ENCODE measurements at places on chromosomes 3 and 15.

DNA sequence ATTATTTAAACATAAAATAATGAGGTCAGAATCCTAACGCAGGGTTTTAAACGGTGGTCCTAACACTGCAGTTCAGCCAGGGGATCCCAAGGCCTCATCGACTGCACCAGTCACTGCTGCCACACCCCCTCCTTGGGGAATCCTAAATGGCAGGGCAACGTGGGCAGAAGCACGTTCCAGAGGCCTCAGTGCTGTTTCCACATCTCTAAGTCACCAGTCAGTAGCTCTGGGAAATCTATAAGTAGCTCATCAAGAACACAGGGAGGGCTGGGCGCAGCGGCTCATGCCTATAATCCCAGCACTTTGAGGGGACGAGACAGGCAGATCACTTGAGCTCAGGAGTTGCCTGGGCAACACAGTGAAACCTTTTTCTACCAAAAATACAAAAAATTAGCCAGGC lies 47.5 kb downstream of the PRTG start:
- DNase-seq = no peak

GRCh38 chr15:67024314-67024997 lies 40.9 kb upstream of the SMAD3 start:
- no peak for DNase-seq

DNA sequence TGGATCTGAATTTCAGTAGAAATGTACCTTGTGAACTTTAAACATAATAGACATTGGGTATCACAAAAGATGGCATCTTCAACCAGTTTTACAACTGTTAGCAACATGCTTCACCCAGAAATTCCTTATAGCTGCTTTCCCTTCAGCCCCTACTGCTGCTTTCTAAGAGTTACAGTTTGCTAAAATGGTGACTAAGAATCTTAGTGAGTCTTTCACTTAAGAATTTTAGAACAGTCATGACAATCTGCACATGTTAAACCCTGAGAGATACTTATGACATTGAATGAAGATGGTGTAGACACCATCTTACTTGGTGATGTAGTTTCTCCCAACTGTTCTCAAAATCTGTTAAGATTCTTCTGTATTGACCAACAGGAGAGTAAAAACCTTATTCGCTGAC lies 129.7 kb upstream of the UBE2E1 start:
- no peak for DNase-seq

DNA sequence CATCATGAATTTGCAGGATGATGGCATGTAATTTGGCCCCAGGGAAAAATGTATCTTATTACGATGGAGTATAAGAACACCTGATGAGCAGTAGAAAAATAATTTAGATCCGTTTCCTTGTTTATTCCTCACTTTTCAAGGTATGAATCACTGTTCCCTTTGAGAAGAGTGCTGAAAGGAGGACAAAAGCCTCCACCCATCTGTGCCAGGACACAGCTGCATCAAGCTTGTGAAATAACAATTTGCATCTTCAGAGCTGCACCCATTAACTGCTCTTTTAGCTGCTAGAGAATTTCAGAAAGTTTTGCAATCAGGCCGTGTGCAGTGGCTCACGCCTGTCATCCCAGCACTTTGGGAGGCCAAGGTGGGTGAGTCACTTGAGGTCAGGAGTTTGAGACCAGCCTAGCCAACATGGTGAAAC lies 9.6 kb downstream of the CLDND1 start:
- DNase-seq = no peak

DNA sequence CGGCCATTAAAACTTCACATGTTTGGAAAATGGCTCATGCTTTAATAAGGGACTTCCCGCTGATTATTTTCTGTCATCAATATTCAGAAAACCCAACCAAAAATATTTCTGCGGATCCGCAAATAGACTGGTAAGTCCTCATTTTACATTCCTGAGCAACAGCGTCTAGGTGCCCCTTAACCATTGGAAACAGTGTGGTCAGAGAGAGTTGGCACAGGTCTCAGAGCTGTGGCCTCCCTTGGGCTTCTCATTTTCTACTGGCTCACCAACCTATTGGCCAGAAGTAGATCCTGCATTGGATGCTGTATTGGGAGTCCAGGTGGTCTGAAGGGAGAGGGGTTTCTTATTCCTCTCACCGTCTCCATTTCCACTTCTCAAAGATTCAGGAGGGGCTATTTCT lies 348.1 kb upstream of the DCBLD2 start:
- no peak for DNase-seq

DNA sequence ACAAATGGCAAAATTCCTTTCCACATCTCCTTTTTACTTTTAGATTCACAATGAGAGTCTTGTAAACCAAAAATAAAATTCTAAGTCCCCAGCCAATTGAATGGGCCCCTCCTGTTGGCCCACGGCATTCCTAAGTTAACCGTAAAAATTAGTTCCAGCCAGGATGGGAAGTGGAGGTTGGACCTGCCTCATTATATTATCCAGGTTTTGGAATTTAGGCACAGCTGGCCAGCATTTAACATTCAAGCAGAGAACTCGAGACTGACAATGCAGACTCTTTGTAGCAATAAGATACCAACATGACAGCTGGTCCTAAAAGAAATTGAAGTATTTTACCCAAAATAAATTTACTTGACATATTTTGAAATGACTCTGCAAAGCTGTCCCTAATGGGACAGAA lies 321.0 kb upstream of the NAALADL2 start:
- no peak for DNase-seq

GRCh38 chr15:68817304-68818065 lies 3.2 kb downstream of the ANP32A start:
- peak; percentile 64 for DNase-seq

DNA sequence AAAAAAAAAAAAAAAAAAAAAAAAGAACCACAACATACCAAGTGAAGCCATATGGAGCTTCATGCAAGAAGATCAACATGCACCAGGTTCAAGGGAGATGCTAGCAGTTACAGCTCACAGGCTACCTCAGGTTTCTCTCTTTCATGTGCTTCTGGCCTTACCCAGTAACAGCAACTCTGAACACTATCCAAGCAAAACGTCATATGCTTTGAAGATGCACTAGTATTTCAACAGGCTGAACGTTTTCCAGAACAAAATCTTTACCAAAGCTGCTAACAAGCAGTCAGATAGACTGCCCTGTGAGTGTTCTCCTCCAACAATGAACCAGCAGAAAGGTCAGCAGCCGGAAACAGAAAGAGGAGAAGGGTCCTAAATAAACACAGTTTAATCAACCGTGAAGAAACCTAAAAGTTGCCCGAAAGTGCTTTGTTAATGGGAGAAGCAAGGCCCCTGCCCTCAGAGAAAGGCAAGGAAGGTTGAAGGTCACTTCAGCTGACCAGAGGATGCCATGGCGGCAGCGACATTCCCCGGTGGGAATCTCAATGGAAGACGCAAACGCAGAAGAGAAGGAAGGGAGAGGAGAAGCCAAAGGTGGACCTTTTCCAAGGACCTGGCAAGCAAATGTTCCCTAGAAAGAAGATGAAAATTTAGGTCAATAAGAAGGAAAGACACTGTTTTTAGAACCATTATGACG lies 80.1 kb downstream of the CCNL1 start:
- DNase-seq = no peak

DNA sequence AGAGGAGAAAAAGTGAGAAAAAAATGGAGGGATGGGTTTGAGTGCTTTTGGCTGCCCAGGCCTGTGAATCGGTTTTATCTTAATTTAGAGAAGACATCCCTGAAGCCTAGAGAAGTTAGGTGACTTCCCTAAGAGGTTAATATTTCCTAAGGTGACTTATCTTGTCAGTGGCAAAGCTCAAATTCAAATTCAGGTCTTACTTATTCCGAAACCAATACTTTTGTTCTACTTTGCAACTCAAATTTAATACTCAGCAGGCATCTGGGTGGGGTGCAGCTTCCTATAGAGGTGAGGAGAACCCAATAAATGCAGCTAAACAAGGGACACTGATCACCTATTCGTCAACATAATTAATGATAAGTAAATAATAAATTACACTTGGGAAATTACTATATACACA lies 54.9 kb upstream of the MYRIP start:
- no peak for DNase-seq

GRCh38 chr3:25454005-25454927 lies 26.2 kb downstream of the RARB start:
- no peak for DNase-seq

- no peak for DNase-seq
Measured at GRCh38 chr3:16309558-16309957, 44.5 kb downstream of the OXNAD1 start.

DNA sequence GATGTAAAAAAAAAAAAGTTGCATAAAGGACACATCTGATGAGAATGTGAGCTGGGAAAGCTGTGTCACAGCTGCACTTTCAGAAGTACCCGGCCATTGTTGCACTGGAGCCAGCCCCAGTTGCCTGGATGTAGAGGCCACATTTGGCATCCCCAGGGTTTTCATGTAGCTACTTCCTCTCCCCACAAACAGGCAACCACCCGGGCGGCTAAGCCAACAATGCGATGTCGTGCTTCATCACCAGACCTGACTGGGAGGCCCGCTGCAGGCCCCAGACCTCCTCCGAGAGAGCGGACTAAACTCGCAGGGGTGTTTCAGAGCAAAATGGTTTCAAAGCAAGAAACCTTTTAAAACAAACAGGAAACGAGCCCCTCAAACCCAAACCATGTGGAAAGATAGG lies 142.3 kb downstream of the TMCO5A start:
- DNase-seq = peak; percentile 39

- no peak for DNase-seq
Measured at GRCh38 chr3:142088522-142088921, 60.8 kb downstream of the TFDP2 start.

DNA sequence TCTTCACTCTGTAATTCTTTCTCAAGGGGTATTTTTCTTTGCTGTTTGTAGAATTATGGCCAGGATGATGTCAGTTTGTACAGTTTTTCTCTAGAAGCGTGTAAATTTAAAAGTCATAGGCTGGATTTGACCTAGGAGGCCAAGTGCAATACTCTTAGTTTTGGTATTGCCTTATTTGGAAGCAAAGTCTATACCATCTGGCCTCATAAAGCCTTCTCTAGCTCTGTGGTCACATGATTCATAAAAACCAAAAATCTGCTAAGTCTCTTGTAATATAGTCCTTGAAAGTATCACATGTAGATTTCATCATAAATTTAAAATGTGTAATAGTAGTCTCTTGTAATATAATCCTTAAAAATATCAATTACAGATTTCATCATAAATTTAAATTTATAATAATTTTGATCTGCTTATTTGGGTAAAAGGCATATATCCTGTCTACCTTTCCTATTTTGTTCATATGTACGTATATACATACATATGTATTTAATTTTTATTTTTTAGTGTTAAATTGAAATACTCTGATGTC lies 25.6 kb downstream of the TEX9 start:
- no peak for DNase-seq

DNA sequence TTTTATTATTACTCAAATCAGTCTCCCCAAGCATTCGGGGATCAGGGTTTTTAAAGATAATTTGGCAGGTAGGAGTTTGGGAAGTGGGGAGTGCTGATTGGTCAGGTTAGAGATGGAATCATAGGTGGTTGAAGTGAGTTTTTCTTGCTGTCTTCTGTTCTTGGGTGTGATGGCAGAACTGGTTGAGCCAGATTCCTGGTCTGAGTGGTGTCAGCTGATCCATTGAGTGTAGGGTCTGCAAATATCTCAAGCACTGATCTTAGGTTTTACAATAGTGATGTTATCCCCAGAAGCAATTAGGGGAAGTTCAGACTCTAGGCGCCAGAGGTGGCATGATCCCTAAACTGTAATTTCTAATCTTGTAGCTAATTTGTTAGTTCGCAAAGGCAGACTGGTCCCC lies 20.6 kb upstream of the TRANK1 start:
- peak; percentile 16 for DNase-seq

DNA sequence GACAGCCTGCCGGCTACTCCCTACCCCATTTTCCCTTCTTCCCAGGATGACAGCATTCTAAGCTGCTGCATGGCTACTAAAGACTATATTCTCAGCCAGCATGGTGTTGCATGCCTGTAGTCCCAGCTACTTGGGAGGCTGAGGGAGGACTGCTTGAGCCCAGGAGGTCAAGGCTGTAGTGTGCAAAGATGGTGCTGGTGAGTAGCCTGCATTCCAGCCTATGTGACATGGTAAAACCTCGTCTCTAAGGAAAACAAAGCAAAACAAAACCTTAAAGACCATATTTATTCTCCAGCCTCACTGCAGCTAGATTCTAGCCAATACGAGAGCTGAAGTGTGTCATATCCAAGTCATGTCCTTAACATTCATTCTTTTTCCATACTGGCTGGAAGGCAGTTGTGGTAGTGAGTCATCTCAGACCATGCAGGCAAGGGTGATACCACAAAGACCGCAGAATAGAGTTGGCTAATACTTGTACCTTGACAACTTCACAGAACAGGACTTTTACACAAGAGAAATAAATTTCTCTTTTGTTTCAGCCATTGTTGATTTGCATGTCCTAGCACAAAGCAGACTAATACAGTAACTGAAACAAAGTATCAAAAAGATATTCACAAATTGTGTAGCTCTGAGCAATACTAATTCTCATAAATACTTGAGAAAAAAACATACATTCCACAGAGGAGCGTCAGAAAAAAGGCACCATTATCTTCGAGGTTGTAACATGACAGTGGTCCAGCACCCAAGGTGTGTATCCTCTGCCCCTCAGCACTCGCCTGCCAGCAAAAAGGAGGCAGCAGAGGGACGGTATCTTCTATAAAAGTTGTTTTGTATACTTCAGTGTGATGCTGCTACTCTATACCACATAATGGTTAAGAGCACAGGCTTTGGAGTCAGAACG lies 14.8 kb downstream of the PBRM1 start:
- DNase-seq = no peak

GRCh38 chr3:14096742-14097141 lies 27.9 kb downstream of the CHCHD4 start:
- no peak for DNase-seq

- DNase-seq = no peak
Measured at GRCh38 chr3:14352002-14352627, 50.3 kb upstream of the SLC6A6 start.

GRCh38 chr15:42084465-42085235 lies 9.7 kb downstream of the PLA2G4D start:
- DNase-seq = peak; percentile 66

GRCh38 chr3:5016211-5017161 lies 37.2 kb downstream of the BHLHE40 start:
- no peak for DNase-seq

GRCh38 chr3:110711851-110712516 lies 359.6 kb upstream of the NECTIN3 start:
- no peak for DNase-seq

- no peak for DNase-seq
Measured at GRCh38 chr15:85044894-85045293, 63.2 kb downstream of the PDE8A start.

DNA sequence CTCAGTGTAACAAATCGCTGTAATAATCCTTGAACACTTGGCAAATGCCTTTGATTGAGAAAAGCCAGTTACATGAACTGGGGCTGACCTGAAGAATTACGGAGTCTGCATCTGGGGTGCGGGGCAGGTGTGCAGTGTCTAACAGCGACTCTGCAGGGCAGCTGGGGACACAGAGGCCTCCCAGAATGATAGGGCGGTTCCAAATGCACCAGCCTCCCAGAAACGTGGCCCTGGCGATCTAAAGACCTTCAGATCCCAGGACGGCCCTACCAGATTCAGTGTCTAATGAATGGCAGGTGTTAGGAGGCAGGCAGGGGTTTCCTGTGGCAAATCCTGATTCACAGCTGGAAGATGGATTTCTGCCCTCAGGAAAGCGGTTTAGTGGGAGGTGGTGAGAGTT lies 100.5 kb upstream of the RGMA start:
- peak; percentile 17 for DNase-seq

GRCh38 chr3:178275793-178276192 lies 260.4 kb upstream of the KCNMB2 start:
- DNase-seq = no peak

Data from NCI-H526 (cell line).